Right cardiac atrium (tissue), 5 donors: ENCODE measurements at places on chromosomes 6 and 20. TPM values are rescaled to one million over a fixed set of nuclear protein-coding genes. Genes with fewer than 3 reads are reported as not detected.

The UNC5CL gene
- total RNA-seq: 0.46 TPM

The GID8 gene
- 19.0 TPM for total RNA-seq

The VSX1 gene
- total RNA-seq: not detected

The KCNG1 gene
- total RNA-seq: 0.65 TPM

The NUP153 gene
- total RNA-seq: 24.0 TPM

The FOXS1 gene
- total RNA-seq: 2.0 TPM

The FRK gene
- total RNA-seq: 4.3 TPM

The CLPSL1 gene
- not detected for total RNA-seq

The PPIL4 gene
- total RNA-seq: 20.6 TPM

The SDHAF4 gene
- total RNA-seq: 13.1 TPM

The TNFRSF21 gene
- total RNA-seq: 4.5 TPM

The C6orf15 gene
- not detected for total RNA-seq

The DLL1 gene
- 28.8 TPM for total RNA-seq

The KAT14 gene
- 13.4 TPM for total RNA-seq

The KHDC1 gene
- total RNA-seq: 1.4 TPM

The STX11 gene
- 2.7 TPM for total RNA-seq

The PNPLA1 gene
- not detected for total RNA-seq

The SLC22A1 gene
- 0.21 TPM for total RNA-seq

The CALHM4 gene
- total RNA-seq: not detected

The MUCL3 gene
- total RNA-seq: not detected

The NDUFAF5 gene
- 56.1 TPM for total RNA-seq

The PRL gene
- total RNA-seq: not detected

The TRIM31 gene
- total RNA-seq: not detected

The FAM184A gene
- 2.3 TPM for total RNA-seq

The MAP3K7 gene
- total RNA-seq: 20.4 TPM

The CFAP206 gene
- total RNA-seq: 0.60 TPM

The ABHD16B gene
- total RNA-seq: not detected

The MAN1A1 gene
- total RNA-seq: 29.7 TPM

The CPNE5 gene
- 64.6 TPM for total RNA-seq

The MATN4 gene
- not detected for total RNA-seq

The TMEM30A gene
- 63.0 TPM for total RNA-seq

The OR2J3 gene
- not detected for total RNA-seq

The TRIM10 gene
- total RNA-seq: not detected

The SLC35F1 gene
- total RNA-seq: 1.0 TPM

The FHL5 gene
- 0.93 TPM for total RNA-seq

The TCF21 gene
- total RNA-seq: 10.0 TPM

The SAMD5 gene
- 1.8 TPM for total RNA-seq

The MLN gene
- not detected for total RNA-seq

The EDN1 gene
- 1.8 TPM for total RNA-seq

The CDH4 gene
- 0.79 TPM for total RNA-seq

The LY86 gene
- 2.9 TPM for total RNA-seq

The CDSN gene
- total RNA-seq: 0.14 TPM

The LHFPL5 gene
- total RNA-seq: not detected

The MMP24 gene
- total RNA-seq: 0.47 TPM

The BPI gene
- total RNA-seq: 0.31 TPM

The CGA gene
- not detected for total RNA-seq

The SLC22A3 gene
- 0.76 TPM for total RNA-seq

The TENT5A gene
- 31.5 TPM for total RNA-seq

The LY6G6F gene
- not detected for total RNA-seq

The TFAP2D gene
- not detected for total RNA-seq

The CST5 gene
- not detected for total RNA-seq
